NCI-H748 treated with DMSO at 0.1 percent for 48 hours (cell line): ENCODE measurements at places on chromosomes 12 and 14.
A peak's percentile ranks its signal among the peaks of the same experiment; 100 is the strongest.

- peak; percentile 75 for DNase-seq
Observed at GRCh38 chr12:12716793-12717585, at the start of gene CDKN1B. TSS of gene CDKN1B (plus strand) at chr12:12717368. CDS start at chr12:12717840, 472 bp downstream.

GRCh38 chr12:25755971-25756260 is 202.6 kb upstream of the RASSF8 start:
- DNase-seq = no peak

GRCh38 chr12:88684170-88684569 is 103.9 kb upstream of the KITLG start:
- no peak for DNase-seq

DNA sequence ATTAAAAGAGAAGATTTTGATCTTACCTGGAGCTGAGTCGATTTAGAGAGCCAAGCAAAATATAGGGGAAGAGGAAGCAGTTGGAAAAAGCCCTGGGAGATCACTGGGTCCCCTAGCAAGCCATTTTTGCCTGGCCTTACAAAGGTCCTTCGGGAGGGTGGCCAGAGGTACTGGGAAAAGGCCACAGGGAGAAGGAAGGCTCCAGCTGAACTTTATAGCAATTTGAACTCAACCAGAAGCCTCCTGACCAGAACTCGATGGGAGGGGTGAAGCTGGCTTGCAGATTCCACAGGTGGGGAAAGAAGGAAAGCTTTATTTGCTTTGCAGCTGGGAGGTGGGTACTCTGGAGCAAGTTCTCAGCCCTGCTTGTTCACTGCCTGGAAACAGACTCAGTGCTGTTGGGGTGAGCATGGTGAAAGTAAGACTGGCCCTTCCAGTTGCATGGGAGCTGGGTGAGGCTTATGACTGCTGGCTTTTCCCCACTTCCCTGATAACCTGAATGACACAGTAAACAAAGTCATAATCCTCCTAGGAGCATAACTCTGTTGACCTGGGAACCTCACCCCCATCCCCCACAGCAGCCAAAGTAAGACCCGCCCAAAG is 855.8 kb downstream of the FSCB start:
- DNase-seq = no peak

GRCh38 chr12:2813214-2814185 is 1.0 kb downstream of the ITFG2 start:
- DNase-seq = peak; percentile 37

GRCh38 chr12:12210983-12211382 is 55.9 kb downstream of the LRP6 start:
- no peak for DNase-seq

- DNase-seq = no peak
Observed at GRCh38 chr12:39505554-39505953, 62.6 kb upstream of the KIF21A start.

DNA sequence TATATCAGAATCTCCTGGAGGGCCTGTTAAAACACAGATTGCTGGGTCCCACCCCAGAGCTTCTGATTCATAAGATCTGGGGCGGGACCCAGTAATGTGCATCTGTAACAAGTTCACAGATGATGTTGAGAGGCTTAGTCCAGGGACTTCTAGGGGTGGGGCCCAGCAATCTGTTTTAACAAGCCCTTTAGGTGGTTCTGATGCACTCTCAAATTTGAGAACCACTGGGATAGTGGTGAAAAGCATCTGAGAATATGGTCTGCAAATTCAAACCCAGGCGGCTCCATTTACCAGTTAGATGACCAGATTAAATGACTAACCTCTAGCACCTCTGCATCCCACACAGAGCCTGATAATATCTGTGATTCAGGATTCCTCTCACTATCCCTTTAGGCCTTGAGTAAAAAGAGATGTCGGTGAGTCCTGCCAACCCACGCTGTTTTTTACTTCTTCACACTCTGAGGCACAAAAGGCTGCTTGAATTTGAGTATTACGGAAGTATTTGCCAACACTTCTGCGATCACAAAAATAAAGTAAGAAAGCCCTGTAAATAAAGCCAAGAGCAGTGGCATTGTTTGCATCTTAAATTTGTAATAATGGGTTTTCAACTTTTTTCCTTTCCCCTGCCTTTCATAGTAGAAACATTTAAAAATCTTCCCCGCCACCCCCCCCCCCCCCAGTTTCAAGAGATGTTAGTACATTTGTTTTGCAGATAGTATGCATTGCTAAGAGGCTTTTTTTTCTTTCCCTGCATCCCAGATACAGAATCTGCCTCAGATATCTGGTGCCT is 1.8 kb upstream of the FRS2 start:
- no peak for DNase-seq

GRCh38 chr12:56104815-56105608 is 653 bp downstream of the PA2G4 start:
- DNase-seq = no peak

GRCh38 chr14:20782280-20782890 is 1.3 kb downstream of the RNASE6 start:
- no peak for DNase-seq

- DNase-seq = no peak
Observed at GRCh38 chr12:42027546-42027945, 117.1 kb downstream of the GXYLT1 start.

DNA sequence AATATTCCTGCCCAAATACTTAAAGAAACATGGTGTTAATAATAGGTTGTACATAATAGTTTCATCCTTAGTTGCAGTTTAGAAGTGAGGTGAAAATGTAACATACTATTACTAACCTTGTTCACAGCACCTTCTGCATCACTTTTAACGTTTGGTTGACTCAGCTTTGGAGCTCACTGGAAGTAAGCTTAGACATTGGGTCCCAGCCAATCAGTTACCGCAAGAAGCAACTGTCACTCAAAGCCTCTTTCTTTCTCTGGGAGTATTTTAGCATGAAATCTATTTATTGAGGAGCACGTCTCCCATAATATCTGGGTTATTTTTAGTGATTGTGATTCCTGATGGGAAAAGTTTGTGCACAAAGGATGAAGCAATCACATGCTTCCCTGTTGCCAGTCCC is 472.6 kb downstream of the SNAPC1 start:
- DNase-seq = no peak

DNA sequence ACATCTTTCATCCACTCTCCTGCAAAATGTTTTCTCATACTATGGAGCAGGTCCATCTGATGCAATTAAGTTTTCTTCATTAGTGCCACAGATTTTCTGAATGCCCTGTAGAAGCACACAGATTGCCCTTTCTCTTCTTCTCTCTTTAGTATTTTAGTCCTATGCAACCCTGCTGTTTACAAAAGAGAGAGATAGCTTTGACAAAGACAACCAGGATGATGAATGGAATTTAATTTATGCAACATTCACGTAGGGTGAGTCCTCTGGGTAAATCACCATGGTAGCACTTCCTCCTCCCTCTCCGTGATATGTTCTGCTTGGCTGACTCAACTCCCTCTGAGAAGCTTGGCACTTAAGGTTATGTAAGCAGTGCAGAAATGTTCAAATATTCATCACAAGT is 400.9 kb upstream of the PDE3A start:
- peak; percentile 41 for DNase-seq

- DNase-seq = peak; percentile 29
Observed at GRCh38 chr12:52221912-52222457, 11.1 kb upstream of the KRT7 start.

DNA sequence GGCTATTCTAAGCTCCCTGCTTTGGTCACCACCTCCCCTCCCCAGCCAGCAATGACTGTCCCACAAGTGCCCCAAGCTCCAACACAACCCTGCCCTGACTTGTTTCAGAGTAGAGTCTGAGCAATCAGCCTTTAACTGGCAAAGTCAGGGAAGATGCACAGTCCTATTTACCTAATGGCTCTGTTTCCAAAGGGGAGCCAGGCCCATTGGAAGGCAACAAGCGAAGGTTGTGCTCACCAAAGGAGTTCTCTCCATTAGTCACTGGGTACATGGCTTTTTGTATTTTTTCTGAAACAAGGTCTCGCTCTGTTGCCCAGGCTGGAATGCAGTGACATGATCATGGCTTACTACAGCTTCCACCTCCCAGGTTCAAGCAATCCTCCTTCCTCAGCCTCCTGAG is 267.1 kb upstream of the CRY1 start:
- no peak for DNase-seq

DNA sequence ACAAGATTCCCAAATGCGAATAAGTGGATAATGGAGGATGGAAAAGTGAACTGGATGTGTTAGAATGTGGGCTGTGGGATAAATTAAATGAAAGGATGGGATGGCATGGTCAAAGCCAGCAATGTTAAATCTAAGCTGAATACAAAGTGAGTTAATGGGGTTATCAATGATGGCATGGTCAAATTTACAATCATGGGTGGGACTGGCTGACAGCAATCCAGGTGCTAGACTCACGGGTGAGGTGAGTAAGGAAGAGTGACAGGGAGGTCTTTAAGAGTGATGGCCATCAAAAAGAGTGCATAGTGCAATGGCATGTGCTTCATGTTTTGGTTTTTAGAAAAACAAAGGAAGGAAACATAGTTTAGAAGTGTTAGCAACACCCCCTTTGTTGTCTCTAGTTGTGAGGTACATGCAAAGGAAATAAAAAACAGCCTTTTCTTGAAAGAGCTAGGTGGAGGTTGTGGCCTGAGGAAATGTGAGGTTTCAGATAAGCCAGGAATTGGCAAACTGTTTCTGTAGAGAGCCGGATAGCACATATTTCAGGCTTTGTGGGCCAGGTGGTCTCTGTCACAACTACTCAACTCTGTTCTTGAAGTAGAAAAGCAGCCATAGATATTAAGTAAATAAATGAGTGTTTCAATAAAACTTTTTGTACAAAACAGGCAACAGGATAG is 328.7 kb downstream of the RPL10L start:
- DNase-seq = no peak

DNA sequence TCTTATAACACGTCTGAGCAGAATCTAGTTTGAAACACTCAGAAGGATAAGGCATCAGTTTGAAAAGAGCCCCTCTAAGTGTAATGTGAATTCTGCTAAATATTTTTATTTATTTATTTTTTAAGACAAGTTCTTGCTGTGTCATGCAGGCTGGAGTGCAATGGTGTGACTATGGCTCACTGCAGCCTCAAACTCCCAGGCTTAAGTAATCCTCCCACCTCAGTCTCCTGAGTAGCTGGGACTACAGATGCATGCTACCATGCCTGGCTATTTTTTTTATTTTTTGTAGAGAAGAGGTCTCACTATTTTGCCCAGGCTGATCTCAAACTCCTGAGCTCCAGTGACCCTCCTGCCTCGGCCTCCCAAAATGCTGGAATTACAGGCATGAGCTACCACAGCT is 225.9 kb upstream of the SEL1L start:
- DNase-seq = no peak

DNA sequence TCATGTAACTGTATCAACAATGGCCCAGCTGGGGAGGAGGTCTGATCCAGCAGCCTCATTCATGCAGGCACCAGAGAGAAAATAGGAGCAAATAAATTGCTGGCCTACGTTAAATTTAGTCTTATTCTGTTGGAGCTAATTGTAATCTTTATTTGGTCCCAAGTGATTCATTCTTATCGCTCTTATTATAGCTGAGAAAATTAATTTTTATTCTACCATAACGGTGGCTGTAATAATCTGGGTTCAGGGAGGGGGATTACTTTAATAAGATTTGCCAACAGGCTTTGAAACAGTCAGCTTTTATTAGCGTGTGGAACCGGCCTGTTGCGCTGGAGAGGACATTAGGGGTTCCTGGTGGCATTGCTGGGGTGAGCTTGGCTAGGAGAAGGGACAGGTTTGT is 254.9 kb downstream of the AACS start:
- no peak for DNase-seq

- DNase-seq = no peak
Observed at GRCh38 chr12:132858718-132859266, 28.6 kb downstream of the CHFR start.

- no peak for DNase-seq
Observed at GRCh38 chr12:90695415-90695814, 259.6 kb downstream of the CCER1 start.

DNA sequence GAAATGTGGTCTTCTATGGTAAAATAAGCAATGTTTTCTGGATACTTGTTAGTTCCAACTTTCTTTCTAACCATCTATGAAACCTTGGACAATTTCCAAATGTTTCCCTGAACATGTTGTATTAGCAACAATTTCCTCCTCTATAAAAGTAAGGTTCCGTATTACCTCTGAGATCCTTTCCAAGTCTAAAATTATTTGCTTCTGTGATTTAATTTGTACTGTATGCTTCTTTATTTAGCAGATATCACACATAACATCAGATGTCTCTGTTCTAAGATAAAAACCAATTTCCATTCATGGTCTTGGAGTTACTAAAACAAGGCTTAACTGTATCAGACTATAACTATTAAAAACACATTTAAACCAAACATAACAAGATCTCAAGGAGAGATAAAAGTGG is 177.2 kb downstream of the FOXA1 start:
- DNase-seq = no peak

- no peak for DNase-seq
Observed at GRCh38 chr14:53882684-53883083, 73.9 kb downstream of the BMP4 start.

DNA sequence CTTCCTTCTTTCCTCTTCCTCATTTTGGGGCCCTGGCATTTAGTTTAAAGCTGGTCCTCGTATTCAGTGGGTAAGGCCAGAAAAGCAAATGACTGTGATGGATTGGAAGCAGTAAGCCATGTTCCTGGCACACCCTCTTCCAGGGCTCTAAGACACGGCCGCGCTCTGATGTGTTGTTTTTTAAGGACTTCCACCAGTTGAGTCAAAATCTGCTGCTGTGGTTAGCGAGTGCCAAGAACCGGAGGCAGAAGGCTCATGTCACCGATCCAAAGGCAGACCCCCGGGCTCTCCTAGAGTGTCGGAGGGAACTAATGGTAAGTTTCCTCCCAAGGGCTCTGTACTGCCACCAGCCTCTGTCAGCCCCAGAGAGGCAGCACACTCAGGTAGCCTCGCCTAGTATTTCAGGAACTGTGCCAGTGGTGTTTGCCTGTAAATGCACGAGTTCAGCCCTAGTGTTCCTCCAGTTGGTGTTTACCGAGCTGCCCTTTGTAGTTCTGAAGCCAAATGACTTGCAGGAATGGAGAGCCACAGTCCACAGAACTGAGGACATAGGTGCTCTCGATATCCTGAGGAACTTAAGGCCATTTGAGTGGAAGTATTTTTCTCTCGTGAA is 72.7 kb downstream of the ESR2 start:
- no peak for DNase-seq
